ENCODE measurements at places on chromosomes 3 and 15.

DNA sequence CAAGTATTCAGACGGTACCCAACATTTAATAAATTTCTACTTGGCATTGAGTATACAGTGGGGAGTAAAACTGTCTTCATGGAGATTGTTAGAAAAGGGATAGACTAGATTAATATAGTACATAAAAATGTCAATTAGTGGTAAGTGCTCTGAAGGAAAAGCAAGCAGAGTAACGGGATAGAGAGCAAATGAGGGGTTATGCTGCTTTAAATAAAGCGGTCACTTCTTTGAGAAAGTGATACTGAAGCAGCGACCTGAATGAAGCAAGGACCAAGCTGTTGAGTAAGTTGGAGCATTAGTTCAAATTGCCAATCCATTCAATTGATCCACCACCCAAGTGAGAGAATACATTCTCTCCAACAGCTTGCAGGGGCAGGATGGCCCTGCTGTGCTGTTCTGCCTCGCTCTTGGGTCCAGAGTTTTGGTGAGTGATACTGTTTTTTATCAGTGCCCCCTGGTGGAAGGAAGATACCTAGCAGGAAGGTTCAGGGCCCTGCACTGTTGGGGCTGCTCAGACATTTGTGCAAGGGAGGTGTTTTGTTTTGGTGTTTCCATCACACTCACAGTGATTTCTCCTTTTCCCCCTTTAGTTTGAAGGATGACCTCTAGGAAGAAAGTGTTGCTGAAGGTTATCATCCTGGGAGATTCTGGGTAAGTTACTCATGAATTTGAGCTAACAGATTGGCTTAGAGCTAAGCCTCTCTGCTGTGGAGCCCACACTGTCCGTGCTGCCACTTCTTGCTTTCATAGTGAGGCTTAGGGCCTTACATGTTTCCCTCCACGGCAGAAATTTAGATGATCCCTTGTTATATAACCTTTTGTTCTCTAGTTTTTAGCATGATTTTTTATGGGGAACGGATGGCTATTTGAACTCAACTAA, 69.0 kb downstream of the RAB7A start:
- DNase-seq: peak; percentile 60

- no peak for DNase-seq
Measured at GRCh38 chr3:139318431-139318816, 25.4 kb upstream of the MRPS22 start.

DNA sequence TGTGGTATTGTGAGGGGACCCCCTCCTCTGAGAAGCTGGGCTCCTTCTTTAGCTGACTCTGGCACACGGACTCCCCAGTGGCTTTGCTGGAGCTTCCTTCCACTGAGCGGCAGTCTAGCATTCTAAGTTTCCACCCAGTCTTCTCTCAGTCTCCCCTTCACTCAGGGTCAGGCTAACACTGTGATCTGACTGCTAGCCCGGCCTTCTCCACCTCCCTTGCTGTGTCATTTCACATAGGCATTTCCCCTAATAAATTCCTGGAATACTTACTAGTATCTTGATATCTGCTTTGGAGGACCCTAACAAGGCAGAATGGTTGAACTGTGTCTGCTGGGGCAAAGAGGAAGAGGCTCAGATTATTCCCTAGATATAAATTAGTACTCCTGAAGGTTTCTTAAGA, 106.2 kb upstream of the THBS1 start:
- no peak for DNase-seq

- no peak for DNase-seq
Measured at GRCh38 chr3:22474706-22475445, 723.9 kb upstream of the ZNF385D start.

DNA sequence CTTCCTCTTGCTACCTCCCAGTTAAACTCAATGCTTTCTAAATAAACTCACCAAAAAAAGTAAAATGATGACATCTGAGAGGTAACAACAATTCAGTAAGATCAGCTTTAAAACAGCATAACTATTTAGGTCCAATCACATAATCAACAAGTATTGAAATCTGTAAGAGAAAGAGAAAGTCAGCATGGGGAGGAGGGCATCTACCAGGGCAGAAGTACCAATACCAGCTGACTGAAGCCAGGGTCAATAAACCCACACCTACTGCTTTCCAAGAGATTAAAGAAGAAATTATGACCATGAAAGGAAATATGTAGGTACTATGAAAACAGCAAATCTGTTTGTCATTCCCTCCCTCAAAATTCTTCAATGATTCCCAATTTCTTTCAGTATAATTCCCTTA, 42.2 kb upstream of the IGF2BP2 start:
- no peak for DNase-seq

- DNase-seq: no peak
Measured at GRCh38 chr15:46309914-46310313, 675.1 kb downstream of the SQOR start.
